Tibial artery (tissue), 4 donors: ENCODE measurements at places on chromosomes 4 and X.

- no peaks in the 10 kb centered on the region for H3K4me1 ChIP-seq
- H3K27me3 ChIP-seq: no peaks in the 10 kb centered on the region
- no peak overlapping the region for H3K4me3 ChIP-seq
- no peak for DNase-seq
- no peak overlapping the region for H3K27ac ChIP-seq
- no peaks in the 10 kb centered on the region for H3K36me3 ChIP-seq
Observed at GRCh38 chr4:98522062-98522461, 136.3 kb downstream of the TSPAN5 start.

- no peaks in the 10 kb centered on the region for H3K4me1 ChIP-seq
- no peak for DNase-seq
- H3K4me3 ChIP-seq: no peak overlapping the region
Observed at GRCh38 chr4:24322511-24322910, 261.8 kb downstream of the DHX15 start.

DNA sequence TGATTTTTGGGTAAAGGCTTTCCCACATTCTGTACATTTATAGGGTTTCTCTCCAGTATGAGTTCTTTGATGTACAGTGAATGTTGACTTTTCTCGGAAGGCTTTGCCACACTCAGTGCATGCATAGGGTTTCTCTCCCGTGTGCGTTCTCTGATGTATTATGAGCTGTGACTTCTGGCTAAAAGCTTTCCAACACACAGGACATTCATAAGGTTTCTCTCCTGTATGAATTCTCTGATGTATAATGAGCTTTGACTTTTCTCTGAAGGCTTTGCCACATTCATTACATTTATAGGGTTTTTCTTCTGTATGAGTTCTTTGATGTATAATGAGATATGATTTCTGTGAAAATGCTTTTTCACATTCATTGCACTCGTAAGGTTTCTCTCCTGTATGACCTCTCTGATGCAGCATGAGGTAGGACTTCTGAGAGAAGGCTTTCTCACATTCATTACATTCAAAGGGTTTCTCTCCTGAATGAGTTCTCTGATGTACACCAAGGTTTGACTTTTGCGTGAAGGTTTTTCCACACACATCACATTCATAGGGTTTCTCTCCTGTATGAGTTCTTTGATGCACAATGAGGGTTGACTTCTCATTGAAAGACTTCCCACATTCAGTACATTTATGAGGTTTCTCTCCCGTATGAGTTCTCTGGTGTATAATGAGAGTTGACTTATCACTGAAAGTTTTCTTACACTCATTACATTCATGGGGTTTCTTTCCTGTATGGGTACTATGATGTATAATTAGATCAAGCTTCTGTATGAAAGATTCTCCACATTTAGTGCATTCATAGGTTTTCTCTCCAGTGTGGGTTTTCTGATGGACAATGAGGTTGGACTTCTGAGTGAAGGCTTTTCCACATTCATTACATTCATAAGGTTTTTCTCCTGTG is 27.3 kb downstream of the ZNF182 start:
- no peak overlapping the region for H3K4me3 ChIP-seq
- H3K36me3 ChIP-seq: peaks cover 58% of the 10 kb centered on the region
- H3K27ac ChIP-seq: no peak overlapping the region
- no peak for DNase-seq

DNA sequence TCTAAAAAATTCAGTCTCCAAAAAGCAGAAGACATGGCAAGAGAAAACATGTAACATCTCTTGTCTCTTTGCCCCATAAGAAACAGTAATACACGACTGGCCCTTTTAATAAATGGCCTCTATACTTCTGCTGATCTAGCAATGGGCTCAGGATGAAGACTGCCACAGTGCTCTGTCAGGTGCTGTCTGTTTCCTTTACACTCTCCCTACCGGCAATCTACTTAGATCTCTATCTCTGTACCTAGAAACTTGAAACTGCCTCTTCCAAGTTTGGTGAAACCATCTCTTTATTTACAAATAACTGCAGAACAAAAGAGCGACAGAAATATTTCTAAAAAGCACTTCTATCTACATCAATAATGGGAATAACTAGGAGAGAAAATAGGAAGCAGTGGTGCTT is 685.2 kb upstream of the INTU start:
- no peaks in the 10 kb centered on the region for H3K36me3 ChIP-seq
- H3K4me3 ChIP-seq: no peak overlapping the region
- H3K27ac ChIP-seq: no peak overlapping the region
- no peaks in the 10 kb centered on the region for H3K27me3 ChIP-seq
